GDM1 (cell line): ENCODE measurements at places on chromosomes 2 and 18.

GRCh38 chr2:239096676-239097427, 249.0 kb downstream of the TWIST2 start:
- no peak for DNase-seq

GRCh38 chr18:51301376-51301775, 103.9 kb upstream of the MEX3C start:
- no peak for DNase-seq

GRCh38 chr2:101360232-101360631, 27.1 kb downstream of the CREG2 start:
- DNase-seq: no peak

GRCh38 chr2:118249531-118249930, 161.3 kb downstream of the INSIG2 start:
- DNase-seq: no peak

DNA sequence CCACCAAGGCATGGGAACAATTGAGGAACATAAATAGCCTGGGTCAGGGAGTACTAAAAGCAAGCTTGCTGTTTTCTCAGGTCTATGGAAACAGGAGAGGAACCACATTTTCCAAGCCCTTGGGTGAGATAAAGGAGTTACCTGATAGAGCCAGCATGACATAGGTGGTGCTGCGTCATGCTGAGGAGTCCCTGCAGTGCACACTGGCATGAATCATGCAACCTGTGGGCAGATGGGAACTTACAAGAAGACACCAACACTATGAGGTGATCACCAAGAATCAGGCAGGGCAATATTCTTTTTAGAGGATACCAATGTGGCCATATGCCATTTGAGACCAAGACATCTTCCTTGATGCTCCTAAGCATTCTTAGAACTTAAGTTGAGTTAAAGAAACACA, 531.8 kb downstream of the ZEB2 start:
- no peak for DNase-seq

DNA sequence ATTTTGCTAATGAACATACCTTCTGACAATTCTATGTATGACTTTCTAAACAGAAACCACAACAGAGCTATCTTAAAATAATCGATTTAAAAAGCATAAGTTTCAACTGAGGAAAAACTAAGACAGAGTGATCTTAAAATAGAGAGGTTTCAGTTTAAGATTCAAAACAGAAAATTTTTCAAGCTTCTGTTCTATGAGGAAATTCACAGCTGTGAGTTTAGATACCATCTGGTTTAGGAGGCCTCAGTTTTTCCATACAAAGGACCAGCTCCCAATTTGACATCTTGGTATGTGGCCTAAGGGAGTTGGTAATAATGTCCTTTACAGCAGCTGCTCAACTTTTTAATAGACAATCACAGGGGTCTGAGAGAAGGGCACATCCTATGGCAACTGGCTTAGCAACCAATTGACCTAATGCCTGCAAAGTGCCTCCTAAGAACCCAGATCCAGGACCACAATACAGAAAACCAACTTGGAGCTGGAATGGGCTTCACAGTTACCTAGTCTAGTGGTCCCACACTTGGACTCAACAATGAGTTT, 39.7 kb downstream of the MDH1 start:
- no peak for DNase-seq

GRCh38 chr18:73954268-73954667, 193.4 kb downstream of the FBXO15 start:
- DNase-seq: no peak

DNA sequence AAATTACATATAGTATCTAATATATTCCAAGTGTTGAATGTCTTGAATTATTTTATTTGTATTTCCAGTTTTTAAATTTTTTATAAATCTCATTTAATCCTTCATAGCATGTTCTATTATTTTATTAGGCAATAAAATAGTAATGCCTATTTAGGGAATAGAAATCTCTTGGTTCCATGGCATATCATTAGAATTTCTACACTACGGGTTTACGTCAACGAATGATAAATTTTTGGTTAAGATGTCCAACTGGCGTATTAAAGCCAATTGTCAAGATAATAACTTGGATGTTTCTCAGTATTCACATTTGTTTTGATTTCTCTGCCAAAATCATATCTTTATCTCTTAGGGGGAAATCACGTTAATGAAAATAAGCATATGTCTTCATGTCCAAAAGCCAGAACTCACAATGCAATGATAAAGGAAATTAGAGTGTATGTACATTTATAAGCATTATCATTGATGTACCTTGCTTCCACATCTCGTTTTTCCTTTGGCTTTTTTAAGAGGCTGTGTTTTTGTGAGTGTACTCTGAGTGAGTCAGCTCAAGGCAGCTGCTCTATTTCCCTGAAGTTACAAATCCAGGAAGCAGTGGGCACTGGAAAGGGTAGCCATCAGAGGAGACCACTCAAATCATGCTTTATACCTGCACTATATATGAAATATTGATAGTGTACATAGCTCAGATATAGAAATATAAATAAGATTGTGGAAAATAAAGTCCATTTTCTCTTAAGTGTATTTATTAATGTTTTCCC, 115.8 kb upstream of the PDE1A start:
- no peak for DNase-seq

GRCh38 chr2:98374958-98375570, 28.8 kb downstream of the CNGA3 start:
- DNase-seq: no peak
